ENCODE measurements at places on chromosomes 6 and 20.

DNA sequence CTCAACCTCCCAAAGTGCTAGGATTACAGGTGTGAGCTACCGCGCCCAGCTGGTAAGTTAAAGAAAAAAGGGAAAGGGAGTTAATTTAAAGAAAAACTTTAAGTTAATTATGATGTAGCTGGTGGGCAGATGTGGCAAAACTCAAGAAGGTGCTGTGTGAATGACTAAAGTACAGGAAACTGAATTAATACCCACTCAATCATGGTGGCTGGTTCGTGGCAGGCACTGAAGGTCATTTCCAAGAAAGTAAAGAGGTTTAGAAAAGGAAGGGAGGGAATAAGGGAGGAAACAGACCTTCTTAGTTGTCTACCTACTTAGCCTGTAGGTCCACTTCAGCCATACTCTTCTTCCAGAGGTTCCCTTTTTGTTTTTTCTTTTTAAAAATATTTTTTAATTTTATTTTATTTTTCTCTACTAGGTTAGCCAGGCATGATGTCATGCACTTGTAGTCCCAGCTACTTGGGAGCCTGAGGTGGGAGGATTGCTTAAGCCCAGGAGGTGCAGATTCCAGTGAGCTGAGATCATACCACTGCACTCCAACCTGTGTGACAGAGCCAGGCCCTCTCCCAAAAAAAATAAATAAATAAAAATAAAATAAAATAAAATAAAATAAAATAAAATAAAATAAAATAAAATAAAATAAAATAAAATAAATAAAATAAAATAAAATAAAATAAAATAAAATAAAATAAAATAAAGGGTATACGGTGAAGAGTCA is 11.9 kb upstream of the TGM3 start:
- no peak for DNase-seq

GRCh38 chr6:84748376-84748775 is 16.0 kb downstream of the TBX18 start:
- no peak for DNase-seq

DNA sequence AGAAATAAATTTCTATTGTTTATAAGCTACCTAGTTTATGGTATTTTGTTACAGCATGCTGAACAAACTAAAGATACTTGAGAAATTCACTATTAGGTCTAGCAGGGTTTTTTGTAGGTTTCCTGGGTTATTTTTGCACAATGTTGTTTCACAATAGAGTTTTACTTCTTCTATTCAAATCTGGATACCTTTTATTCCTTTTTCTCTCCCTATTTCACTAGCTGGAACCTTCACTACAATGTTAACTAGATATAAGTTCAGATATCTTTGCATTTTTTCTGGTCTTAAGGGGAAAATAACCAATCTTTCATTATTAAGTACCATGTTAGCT is 237.7 kb upstream of the CITED2 start:
- no peak for DNase-seq

GRCh38 chr6:144110210-144110609 is 14.8 kb upstream of the SF3B5 start:
- no peak for DNase-seq

GRCh38 chr6:38264605-38265004 is 375.1 kb downstream of the BTBD9 start:
- DNase-seq, result peak; percentile 10

DNA sequence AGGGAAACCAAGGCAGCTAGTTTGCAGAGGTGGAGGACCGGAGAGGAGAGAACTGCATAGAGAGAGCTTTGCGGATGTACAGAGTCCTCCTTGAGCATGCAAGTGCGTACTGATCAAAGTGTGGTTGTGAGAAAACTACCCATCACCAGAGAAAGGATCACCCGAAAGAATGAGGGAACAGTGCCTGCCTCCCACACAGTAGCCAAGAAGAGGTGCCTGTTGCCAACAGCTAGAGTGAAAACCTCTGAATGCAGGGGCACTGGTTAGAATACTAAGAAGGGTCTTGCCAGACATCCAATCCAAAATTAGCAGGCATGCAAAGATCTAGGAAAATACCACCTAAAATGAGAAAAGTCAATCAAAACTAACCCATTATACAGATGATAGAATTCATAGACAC is 166.6 kb upstream of the AKAP12 start:
- no peak for DNase-seq

DNA sequence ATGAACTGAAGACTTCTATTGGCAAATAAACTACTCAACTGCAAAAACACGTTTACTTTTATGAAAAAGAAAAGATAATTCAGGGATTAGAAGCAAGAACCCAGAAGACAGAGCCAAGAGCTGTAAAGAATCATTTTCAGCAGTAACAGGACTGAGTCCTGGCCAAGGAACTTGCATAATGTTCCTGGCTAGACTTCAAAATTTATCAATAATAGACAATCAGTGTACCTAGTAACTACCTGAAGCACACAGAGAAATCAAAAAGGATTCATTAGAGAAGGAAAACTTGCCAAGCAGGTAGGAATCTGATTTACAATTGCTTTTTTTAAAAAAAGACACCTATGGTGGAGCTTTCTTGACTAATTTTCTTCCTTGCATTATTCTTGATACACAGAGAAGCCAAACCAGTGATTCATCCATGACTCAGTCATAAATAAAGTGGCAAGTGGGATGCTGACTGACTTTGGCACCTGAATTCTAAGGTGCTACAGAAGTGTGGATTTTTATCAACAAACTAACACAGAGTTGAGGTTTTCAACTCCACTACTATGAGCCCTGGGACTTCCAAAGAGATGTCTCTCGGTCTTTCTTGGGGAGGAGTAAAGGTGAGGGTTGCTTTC is 281.3 kb downstream of the BMP7 start:
- no peak for DNase-seq

DNA sequence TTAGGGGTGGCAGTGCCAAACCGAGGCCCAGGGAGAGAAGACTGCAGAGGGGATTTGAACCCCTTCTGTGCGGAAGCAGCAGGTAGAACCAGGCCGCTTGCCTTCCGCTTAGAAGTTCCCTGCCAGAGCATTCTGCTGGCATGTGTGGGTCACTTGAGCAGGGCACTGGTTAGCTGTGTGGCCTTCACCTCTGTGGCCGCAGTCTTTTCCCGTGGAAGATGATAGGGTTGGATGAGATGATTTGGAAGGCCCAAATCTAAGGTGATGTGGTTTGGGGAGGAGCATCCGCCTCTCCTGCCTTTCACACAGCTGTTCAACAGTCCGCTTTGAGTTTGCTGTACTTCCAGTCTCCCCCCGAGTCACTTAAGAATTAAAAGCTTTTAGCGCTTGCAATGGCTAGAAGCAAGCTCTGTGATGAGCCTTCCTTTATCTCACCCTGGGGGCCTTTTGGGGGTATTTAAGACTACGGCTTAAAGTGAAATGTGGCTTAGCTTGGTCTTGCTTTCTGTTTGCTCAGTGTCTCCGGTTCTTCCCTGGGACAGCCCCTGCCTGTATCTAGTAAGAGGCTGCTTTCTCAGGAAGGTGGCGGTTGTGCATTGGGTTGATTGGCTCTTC is 743 bp downstream of the CMTR1 start:
- DNase-seq, result no peak

GRCh38 chr6:148250975-148251685 is 91.5 kb upstream of the SASH1 start:
- no peak for DNase-seq

- no peak for DNase-seq
These were observed 119.5 kb upstream of the PMEPA1 start for GRCh38 chr20:57829336-57829735.

GRCh38 chr20:38893565-38894090 is 32.6 kb upstream of the FAM83D start:
- peak; percentile 87 for DNase-seq
